Kidney (tissue), 22 donors: ENCODE measurements at places on chromosomes 5 and 9.

GRCh38 chr9:21616082-21616778 lies 134.1 kb upstream of the IFNE start:
- DNase-seq, result no peak

- DNase-seq, result no peak
These were observed 9.3 kb upstream of the PFDN1 start for GRCh38 chr5:140312067-140312790.

GRCh38 chr9:131734165-131734610 lies 5.7 kb downstream of the RAPGEF1 start:
- no peak for DNase-seq

GRCh38 chr9:133440874-133441273 lies 18.7 kb downstream of the ADAMTS13 start:
- DNase-seq, result no peak

- no peak for DNase-seq
These were observed 39.2 kb downstream of the DMRT1 start for GRCh38 chr9:880725-881124.

GRCh38 chr5:106314221-106314824 lies 1356.4 kb downstream of the EFNA5 start:
- DNase-seq, result no peak

DNA sequence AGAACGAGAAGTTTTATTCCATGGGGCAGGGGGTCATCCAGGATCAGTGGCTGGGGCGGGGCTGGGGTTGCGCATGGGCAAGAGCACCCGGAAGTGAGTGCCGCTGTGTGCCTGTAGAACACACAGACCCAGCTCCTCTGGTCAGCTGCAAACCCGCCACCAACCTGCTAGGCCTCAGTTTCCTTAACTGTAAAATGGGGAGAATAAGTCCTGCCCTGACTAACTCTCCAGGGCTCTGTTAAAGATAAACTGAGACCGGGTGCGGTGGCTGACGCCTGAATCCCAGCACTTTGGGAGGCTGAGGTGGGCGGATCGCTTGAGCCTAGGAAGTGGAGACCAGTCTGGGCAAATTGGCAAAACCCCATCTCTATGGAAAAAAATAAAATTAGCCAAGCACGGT lies 152.2 kb downstream of the GABBR2 start:
- DNase-seq, result no peak

GRCh38 chr5:112238473-112238872 lies 180.6 kb downstream of the EPB41L4A start:
- DNase-seq, result no peak

DNA sequence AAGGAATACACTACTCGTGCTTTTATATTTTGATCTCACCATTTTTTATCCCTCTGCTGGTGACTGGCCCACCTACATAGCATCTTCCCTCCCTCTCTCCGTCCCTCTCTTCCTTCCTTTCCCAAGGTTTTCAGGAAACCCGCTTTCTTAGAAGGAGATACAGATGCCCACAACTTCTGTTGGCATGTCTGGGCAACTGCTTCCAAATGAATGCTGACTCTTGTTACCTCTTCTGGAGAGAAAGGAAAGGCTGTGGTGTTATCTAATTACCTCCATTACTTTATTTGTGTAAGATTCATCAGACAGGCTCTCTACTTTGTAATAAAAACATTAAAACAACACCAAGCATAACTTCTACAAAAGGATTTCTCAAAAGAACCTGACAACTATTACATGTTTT lies 20.2 kb downstream of the FANCC start:
- no peak for DNase-seq
